Trophoblast cell (in vitro differentiated cells and primary cell): ENCODE measurements at places on chromosomes 4 and X.
A peak's percentile ranks its signal among the peaks of the same experiment; 100 is the strongest.

- no peak for DNase-seq
Observed at GRCh38 chr4:82398263-82398662, 24.5 kb upstream of the HNRNPD start.

- DNase-seq, result no peak
Observed at GRCh38 chr4:178784491-178784890, 1342.3 kb upstream of the AGA start.

DNA sequence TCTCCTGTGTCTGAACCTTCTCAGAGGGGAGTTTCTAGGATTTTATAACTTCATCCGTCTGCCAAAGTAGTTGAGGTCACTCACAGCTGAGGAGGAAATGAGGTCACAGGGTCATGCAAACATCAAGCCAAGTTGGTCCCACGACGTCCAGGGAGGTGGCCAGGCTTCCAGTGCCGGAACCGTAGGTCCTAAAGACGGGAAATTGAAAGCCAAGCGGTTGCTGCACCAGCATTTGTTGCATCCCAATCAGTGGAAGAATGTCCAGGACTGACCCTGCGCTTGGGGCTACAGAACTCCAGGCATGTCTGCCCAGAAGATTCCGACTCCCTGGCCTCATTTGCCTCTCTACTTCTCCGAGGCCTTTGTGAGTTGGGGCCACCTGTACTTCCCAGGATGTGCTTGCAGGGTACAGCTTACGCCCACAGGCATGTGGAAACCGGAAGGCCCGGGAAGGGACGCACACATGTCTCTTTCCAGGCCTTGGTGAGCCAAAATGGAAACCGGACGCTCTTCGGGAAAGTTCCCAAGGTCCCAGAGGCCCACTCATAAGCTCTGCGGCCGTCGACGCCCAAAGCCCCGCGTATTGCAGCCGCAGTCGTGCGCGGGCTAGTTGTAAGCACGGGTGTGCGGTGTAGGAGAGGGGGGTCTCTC, 9.3 kb downstream of the PRDM8 start:
- DNase-seq, result no peak

GRCh38 chr4:147050356-147050765, 104.7 kb upstream of the TTC29 start:
- DNase-seq, result no peak

GRCh38 chrX:80807606-80807991, 2.1 kb downstream of the BRWD3 start:
- DNase-seq, result no peak

GRCh38 chrX:131746491-131746968, 202.7 kb downstream of the OR13H1 start:
- peak; percentile 98 for DNase-seq

- DNase-seq, result no peak
Observed at GRCh38 chr4:128289523-128290158, 2.0 kb upstream of the PGRMC2 start.

GRCh38 chrX:119181491-119181890, 53.9 kb upstream of the KIAA1210 start:
- DNase-seq, result peak; percentile 17

DNA sequence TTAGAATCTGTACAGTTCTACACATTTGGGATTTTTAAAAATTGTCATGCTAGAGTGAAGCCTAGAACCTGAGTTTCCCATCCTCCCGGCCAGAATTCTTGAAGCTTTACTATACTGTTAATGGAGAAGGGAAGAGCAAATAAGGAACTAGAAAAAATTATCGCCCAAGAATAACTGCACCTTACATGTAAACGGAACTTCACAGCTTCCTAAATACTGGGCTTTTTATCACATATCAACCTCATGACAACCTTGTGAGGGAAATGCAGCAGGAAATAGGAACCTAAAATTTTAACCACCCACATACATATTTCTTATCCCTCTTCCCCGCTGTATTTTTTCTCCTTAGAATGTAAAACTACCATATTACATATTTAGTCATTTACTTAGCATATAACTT, 19.3 kb downstream of the ARHGEF9 start:
- DNase-seq, result no peak

DNA sequence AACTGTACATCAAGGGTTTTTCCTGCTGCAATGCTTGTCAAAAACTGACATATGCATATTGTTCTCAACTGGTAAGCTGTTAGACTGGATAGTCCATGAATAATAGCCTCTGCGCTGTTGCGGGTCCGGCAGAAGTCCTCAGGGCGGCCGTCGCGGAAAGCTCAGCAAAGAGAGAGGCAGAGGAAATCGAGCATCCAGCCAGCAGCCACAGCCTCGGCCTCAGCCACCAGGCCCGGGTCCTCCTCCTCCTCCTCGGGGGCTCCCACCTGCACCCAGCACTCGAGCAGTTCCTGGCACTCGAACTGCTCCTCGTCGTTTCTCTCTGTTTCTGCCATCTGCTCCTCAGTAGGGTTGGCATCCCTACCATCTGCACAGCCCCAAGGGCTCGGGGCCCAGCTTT, 53.7 kb downstream of the UPRT start:
- no peak for DNase-seq

- DNase-seq, result peak; percentile 57
Observed at GRCh38 chrX:75603833-75604232, 81.0 kb upstream of the ZDHHC15 start.

DNA sequence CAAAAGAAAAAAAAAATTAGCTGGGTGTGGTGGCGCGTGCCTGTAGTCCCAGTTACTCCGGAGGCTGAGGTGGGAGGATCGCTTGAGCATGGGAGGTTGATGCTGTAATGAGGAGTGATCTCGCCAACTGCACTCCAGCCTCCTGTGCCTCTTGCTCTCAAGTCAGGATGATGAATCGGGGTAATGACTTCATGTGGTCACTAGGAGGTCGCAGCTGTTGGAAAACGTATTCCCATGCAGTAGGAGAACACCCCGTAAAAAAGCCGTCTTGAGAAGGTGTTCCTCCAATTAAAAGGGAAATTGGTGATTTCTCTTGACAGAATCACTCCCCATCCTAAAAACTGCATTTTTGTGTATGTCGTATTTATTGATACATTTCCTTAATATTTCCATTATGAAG, 2.2 kb downstream of the CCNB3 start:
- no peak for DNase-seq

- DNase-seq, result peak; percentile 12
Observed at GRCh38 chrX:11541510-11541909, 124.2 kb downstream of the ARHGAP6 start.

DNA sequence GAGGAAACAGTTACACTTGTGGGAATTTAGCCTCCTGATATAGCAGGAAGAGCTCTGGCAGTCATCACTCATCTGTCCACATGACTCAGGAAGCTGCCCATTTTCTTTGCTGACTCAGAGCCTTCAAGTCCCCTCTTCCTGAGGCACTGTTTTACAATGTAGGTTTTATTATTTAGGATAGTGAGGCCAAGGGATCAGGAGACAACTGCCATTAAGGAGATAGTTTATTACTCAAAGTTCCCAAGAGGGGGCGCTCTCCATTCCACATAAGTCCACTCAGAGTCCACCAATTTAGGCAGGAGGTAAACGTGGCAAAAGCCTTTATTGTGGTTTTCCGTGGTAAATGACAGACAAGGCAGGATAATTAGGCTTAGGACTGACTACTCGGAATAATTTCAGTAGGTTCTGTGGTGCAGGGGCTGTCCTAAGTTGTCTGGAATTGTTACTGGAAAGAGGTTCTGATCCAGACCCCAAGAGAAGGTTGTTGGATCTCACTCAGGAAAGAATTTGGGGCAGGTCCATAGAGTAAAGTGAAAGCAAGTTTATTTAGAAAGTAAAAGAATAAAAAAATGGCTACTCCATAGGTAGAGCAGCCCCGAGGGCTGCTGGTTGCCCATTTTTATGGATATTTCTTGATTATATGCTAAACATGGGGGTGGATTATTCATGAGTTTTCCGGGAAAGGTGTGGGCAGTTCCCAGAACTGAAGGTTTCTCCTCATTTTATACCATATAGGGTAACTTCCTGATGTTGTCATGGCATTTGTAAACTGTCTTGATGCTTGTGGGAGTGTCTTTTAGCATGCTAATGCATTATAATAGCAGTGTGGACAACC, 96.0 kb upstream of the RAB40AL start:
- DNase-seq, result no peak

DNA sequence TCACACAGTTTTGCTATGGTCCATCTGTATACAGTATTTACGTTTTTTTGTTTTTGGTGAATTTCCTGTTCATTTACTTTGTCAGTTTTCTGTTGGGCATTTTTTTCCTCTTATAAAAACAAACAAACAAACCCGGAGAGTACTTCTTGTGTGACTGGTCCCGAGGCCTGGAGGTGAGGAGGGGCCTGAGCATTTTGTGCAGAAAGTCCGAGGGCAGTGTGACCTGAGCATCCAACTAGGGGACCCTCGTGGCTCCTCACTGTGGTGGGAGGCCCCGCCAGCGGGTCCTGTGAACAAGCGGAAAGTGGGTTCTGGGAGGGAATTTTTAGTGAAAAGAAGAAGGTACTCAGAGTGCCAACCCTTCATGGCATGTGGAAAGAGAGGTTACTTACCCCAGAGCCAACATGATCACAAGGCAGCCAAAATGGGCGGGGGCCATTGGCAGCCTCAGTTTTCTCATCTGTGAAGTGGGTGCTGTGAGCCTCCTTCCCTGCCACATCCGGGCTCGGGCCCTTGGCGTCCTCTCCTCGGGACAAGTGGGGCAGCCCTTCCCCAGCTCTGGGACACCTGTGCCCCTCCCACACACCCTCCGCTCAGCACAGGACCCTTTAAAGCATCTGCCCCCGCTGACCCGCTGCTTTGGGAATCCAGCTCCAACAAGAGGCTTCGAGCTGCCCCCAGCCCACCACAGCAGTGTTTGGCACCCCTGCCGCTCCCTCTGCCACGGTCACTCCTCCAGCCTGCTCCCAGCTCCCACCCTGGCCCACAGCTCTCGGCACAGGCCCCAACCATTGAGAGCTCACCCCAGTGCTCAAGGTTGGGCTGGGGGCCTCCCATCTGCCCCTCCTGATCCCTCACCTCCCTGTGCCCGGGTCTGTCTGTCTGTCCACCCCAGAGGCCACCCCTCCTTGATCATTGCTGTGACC, 22.8 kb upstream of the GPR78 start:
- no peak for DNase-seq

DNA sequence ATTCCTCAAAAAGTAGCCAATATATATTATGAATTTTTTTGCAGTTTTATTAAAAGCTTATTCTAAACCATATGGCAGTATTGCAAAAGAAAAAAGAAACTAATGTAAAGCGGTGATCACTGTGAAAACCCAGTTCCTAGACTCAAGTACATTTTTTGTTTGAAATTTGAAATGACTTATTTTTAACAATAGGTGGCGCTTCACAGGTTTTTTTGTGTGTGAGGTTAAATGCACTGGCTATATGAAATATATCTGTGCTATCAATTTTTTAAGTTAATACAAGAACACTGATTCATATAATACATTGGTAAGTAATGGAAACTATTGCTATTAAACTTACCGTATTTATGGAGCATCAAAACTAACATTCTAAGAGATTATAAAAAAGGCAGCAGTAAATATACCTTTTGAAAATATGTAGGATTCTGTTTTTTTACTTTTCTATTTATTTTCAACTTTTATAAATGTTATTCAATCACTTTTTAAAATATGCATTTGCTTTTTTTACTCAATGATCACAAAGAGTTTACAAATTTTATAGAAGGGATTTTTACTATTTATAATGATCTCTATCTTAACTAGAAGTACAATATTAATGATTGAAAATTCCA, 5.6 kb upstream of the SPRY1 start:
- no peak for DNase-seq

- DNase-seq, result no peak
Observed at GRCh38 chr4:144648042-144648441, 2.1 kb downstream of the HHIP start.

DNA sequence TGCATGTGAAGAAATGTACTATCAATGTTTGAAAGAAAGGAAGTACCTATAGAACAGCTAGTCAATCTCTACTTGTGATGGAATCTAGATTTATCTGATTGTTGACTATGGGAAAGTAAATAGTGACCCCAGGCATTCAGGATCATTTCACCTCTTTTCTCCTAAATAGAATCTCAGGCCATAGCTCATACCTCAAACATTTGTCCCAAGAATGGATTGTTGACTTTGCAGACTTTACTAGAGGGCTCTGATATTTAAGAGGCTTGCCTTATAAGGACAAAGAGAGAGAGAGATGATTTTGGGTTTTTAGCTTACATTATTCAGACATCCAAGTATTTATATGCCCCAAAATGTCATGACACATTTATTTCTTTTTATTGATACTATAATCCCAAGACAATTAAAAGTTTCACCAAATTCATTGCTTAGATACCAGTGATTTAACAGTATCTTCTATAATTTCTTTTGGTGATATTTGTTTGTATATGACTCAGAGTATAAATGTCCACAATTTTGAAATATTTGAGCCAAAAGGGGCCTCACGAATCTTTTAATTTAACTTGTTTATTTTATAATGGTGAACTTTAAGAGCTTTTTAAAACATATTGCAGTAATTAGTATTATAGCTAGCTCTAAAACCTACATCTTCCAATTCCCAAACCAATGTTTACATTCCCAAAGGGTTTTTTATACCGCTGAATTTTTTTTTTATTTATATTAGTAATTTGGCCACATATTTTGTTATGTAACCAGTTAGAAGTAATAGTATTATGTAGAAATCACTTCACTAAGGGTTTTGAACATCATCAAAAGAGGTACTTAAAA, 614.1 kb downstream of the PCDH7 start:
- no peak for DNase-seq

- DNase-seq, result no peak
Observed at GRCh38 chr4:147840838-147841738, 109.2 kb downstream of the ARHGAP10 start.

GRCh38 chrX:41507919-41508318, 60.8 kb downstream of the NYX start:
- DNase-seq, result no peak

DNA sequence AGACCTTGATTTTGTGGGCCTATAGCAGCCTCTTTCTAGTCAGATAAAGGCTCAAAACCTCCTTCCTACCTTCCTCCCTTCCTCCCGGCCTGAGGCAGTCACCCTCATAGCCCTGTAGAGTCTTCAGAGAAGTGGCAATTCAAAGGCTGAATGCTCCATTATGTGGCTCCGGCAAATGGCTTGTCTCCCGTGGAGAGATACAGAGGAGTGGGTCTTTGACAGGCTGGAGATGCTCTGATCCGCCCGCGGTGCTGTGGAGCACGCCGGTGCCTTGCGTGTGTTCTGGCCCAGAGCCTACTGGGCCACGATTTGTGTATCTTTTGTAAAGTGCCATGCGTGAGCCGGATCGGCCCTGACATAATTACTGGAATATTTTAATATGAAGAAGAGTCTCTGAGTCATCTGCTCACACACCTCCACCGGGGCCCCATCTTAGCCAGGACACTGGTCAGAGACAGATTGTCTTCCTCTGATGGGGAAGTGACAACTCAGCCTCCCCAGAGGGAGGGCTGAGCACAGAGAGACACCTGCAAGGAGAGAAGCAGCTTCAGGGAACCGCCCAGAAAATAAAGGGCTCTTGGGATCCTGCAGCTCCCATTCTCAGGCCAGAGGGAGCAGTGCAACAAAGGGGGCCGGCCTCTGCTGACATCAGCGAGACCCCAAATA, 88.7 kb downstream of the DCTD start:
- DNase-seq, result no peak

DNA sequence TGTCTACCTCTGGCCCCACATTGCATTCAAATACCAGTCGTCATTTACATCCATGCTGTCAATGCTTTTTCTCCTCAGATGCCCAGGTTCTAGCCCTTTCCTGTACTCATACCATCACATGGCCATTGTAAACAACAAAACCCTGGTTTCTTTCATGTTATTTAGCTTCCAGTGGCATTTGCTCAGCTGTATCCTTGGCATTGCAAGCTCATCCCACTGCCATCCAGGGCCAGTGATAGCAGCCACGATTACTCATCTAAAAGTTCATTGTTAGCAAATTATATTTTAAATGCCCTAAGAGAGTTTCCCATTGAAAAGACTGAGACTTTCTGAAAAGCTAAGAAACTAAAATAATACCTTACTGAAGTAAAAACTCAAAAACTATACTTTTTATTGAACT, 34.0 kb downstream of the VEGFC start:
- DNase-seq, result no peak
